ENCODE measurements at places on chromosomes 2 and 18.

GRCh38 chr2:108968619-108969018 lies 20.4 kb downstream of the EDAR start:
- no peak overlapping the region for H3K4me3 ChIP-seq
- H3K4me1 ChIP-seq: no peaks in the 10 kb centered on the region
- no peaks in the 10 kb centered on the region for H3K27me3 ChIP-seq
- no peaks in the 10 kb centered on the region for H3K36me3 ChIP-seq
- no peak overlapping the region for H3K27ac ChIP-seq

GRCh38 chr2:61688369-61689334 lies 150.5 kb upstream of the XPO1 start:
- DNase-seq: no peak
- no peaks in the 10 kb centered on the region for H3K4me1 ChIP-seq
- H3K36me3 ChIP-seq: no peaks in the 10 kb centered on the region
- H3K27ac ChIP-seq: no peak overlapping the region

DNA sequence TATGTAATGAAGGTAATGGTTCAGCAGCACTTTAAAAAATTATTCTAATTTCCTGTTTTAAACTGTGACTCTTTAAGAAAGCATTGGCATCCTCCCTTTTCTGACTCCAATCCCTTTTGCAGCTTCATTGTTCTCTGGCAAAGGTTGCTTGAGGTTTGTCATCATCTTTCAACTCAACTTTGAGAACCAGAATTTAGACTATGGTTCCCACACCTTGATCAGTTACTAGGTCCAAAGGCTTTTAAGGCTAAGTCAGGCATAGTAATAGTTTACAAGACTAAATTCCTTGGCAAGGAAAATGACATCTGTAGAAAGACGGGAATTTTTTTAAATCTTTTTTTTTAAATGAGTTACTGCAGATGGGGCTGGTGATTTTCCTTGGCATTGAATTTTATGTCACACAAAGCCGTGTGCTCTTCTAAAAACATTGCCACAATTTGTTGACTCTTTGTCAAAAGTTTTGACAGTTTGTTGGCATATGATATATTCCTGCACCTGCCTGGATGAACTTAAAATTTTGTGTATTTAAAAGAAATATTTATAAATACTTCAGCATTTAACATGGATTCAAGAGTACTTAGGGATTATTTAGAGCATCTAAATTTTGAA lies 451.0 kb downstream of the MEIS1 start:
- H3K27ac ChIP-seq: no peak overlapping the region
- H3K27me3 ChIP-seq: no peaks in the 10 kb centered on the region
- H3K4me3 ChIP-seq: no peak overlapping the region
- H3K36me3 ChIP-seq: no peaks in the 10 kb centered on the region

GRCh38 chr2:219290381-219291171 lies 11.4 kb downstream of the DNAJB2 start:
- H3K36me3 ChIP-seq: no peaks in the 10 kb centered on the region
- H3K27me3 ChIP-seq: no peaks in the 10 kb centered on the region
- H3K27ac ChIP-seq: no peak overlapping the region
- no peak for DNase-seq
- no peak overlapping the region for H3K4me3 ChIP-seq
- H3K4me1 ChIP-seq: peaks cover 29% of the 10 kb centered on the region

- H3K36me3 ChIP-seq: no peaks in the 10 kb centered on the region
- H3K4me3 ChIP-seq: no peak overlapping the region
- H3K4me1 ChIP-seq: peaks cover 28% of the 10 kb centered on the region
- no peak for DNase-seq
Measured at GRCh38 chr2:151767536-151767935, 33.3 kb upstream of the NEB start.

DNA sequence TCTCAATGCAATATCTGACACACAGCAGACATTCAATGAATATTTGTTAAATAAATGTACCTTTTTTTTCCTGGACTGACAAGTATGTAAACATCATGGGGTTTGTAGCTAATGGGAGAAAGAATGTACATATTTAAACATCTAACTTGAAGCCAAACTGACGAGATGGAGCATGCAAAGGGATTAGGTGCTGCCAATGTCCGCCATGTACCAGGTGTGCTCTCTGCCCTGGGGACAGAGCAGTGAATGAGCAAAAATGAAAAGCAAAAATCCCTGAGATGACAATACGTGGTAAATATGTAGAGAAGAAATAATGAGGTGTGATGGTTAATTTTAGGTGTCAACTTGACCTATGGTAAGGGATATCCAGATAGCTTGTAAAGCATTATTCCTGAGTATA lies 247.4 kb upstream of the CELF4 start:
- H3K4me3 ChIP-seq: no peak overlapping the region
- no peaks in the 10 kb centered on the region for H3K27me3 ChIP-seq
- no peak overlapping the region for H3K27ac ChIP-seq
- H3K36me3 ChIP-seq: no peaks in the 10 kb centered on the region
- no peak for DNase-seq
- H3K4me1 ChIP-seq: no peaks in the 10 kb centered on the region
